Activated CD4-positive, alpha-beta T cell treated with anti-CD3 and anti-CD28 coated beads, Interleukin-2, amount 10 ng/mL, durations not matched to agents 7 days and 5 days (primary cell): ENCODE measurements at places on chromosomes 1 and 21. TPM values are rescaled to one million over a fixed set of nuclear protein-coding genes. Genes with fewer than 3 reads are reported as not detected.

The IFNLR1 gene
- total RNA-seq = 3.4 TPM

The NPPB gene
- not detected for total RNA-seq

The RNPC3 gene
- total RNA-seq = 38.5 TPM

The LCE3D gene
- not detected for total RNA-seq

The CCDC17 gene
- total RNA-seq = 3.3 TPM

The FBXO2 gene
- 1.8 TPM for total RNA-seq

The NBPF4 gene
- not detected for total RNA-seq

GRCh38 chr1:147414505-147415163 is 126.7 kb upstream of the BCL9 start:
- H3K27me3 ChIP-seq = peaks cover 21% of the 10 kb centered on the region
- H3K27ac ChIP-seq = no peak overlapping the region
- H3K4me3 ChIP-seq = no peak overlapping the region

GRCh38 chr21:26832546-26832945 is 12.7 kb downstream of the ADAMTS1 start:
- peak overlapping the region; percentile 26 for H3K27ac ChIP-seq
- H3K4me3 ChIP-seq = no peak overlapping the region
- H3K4me1 ChIP-seq = peaks cover 40% of the 10 kb centered on the region
- DNase-seq = no peak
- H3K27me3 ChIP-seq = peaks cover 8% of the 10 kb centered on the region

GRCh38 chr1:155272466-155273342 is 600 bp downstream of the CLK2 start:
- DNase-seq = peak; percentile 64
- H3K4me1 ChIP-seq = peaks cover 45% of the 10 kb centered on the region
- H3K27me3 ChIP-seq = no peaks in the 10 kb centered on the region
- peak overlapping the region; percentile 80 for H3K4me3 ChIP-seq
- peak overlapping the region; percentile 86 for H3K27ac ChIP-seq
- peaks cover 38% of the 10 kb centered on the region for H3K36me3 ChIP-seq

GRCh38 chr21:33734291-33734690 is 92.0 kb downstream of the ITSN1 start:
- no peak for DNase-seq
- no peaks in the 10 kb centered on the region for H3K36me3 ChIP-seq
- H3K4me3 ChIP-seq = no peak overlapping the region
- H3K27ac ChIP-seq = no peak overlapping the region

GRCh38 chr21:41397471-41397891 is 28.6 kb upstream of the MX1 start:
- H3K4me3 ChIP-seq = no peak overlapping the region
- H3K4me1 ChIP-seq = peaks cover 1% of the 10 kb centered on the region
- peaks cover 85% of the 10 kb centered on the region for H3K36me3 ChIP-seq
- DNase-seq = no peak

DNA sequence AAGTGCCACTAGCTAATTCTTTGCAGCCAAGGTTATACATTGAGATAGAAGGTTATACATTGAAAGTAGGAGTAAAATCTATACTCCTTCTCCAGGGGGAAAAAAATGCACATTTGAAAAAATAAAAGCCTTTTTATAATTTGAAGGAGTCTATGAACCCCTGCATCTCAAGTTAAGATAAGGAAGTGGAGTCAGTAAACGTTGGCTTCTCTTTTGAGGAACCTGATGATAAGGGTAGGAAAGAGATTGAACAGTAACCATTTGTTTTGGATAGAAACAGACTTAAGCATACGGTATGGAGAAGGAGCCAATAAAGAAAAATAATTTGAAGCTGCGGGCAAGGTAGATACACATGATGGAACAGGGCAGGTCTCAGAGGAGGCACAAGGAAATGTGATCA is 64.1 kb downstream of the RPAP2 start:
- no peak overlapping the region for H3K27ac ChIP-seq
- peaks cover 29% of the 10 kb centered on the region for H3K36me3 ChIP-seq
- no peak overlapping the region for H3K4me3 ChIP-seq
- H3K4me1 ChIP-seq = peaks cover 37% of the 10 kb centered on the region
- DNase-seq = no peak
- H3K27me3 ChIP-seq = no peaks in the 10 kb centered on the region

DNA sequence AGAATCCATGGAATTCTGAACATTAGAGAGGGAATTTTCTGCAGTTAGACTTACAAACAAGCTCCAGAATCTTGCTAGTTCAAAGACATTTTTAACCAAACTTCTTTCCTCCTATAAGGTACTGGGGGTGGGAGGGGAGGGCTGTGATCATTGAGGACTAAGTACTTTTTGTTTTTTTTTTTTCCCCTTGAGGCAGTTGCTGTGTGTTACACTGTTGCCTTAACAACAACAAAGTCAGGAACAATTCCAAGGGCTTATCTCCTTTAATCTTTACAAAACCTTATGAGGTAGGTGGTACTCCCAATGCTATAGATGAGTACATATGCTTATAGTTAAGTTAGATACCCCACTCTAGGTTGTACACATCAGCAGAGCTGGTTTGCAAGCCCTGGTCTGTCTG is 62.9 kb downstream of the PPP1R12B start:
- H3K27ac ChIP-seq = no peak overlapping the region
- DNase-seq = no peak
- no peak overlapping the region for H3K4me3 ChIP-seq
- no peaks in the 10 kb centered on the region for H3K36me3 ChIP-seq
- H3K4me1 ChIP-seq = no peaks in the 10 kb centered on the region
- H3K27me3 ChIP-seq = no peaks in the 10 kb centered on the region

- H3K4me3 ChIP-seq = no peak overlapping the region
- no peak for DNase-seq
- peaks cover 31% of the 10 kb centered on the region for H3K27me3 ChIP-seq
- H3K4me1 ChIP-seq = no peaks in the 10 kb centered on the region
Observed at GRCh38 chr1:181947441-181947840, 114.1 kb downstream of the ZNF648 start.

DNA sequence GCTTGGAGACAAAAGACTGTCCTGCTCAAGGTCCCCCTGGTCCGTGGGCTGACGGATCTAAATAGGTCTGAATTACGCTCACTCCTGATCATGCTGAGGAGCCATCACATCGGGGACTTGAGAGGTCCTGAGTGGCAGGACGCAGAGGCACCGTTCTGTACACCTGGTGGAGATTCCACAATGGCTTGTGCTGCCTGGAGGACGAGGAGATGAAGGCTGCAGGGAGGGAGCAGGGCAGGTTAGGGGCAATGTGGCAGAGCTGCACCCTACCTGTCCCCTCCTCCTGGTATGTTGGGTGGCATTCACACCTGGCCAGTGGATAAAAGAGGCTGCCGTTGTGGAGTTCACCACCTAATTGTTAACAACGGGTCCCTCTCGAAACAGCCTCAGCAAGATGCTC is 38.7 kb downstream of the RHBG start:
- H3K27me3 ChIP-seq = peaks cover 36% of the 10 kb centered on the region
- no peaks in the 10 kb centered on the region for H3K4me1 ChIP-seq
- DNase-seq = no peak
- no peaks in the 10 kb centered on the region for H3K36me3 ChIP-seq

DNA sequence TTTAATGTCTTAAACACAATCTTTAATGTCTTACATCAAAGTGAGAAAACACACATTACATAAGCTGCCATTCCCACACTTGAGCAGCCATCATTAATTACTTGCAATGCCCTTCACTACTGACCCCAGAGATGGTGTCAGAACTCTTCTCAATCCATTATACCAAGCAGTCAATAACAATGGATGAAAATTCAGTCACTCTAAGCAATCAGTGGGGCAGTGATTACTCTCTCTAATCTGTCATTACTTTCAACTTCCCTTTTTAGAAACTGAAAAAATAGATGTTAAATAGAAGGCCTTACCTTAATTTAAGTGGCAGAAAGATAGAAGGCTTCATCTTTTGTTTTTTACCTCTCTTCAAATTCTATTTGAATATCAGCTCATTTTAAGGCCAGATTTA is 9.7 kb upstream of the FRRS1 start:
- no peak overlapping the region for H3K4me3 ChIP-seq
- no peaks in the 10 kb centered on the region for H3K36me3 ChIP-seq
- DNase-seq = no peak

DNA sequence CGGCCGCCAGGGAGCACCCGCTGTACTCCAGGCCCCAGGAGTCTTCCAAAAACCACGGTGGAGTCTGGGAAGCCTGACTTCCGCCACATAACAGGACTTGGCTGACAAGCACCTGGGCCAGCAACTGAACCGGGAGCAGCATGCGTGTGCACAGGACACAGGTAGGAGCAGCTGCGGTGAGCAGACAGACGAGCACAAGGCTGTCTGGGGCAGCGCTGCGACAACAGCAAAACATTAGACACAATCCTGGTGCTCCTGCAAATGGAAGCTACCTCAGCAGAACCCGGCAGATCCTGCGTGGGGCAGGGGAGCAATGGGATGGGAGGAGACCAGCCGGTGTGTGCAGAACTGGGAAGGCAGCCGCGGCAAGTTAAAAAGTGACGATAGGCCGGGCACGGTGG is 80.4 kb downstream of the NPHP4 start:
- H3K4me1 ChIP-seq = peaks cover 6% of the 10 kb centered on the region
- DNase-seq = no peak
- H3K4me3 ChIP-seq = no peak overlapping the region
- H3K36me3 ChIP-seq = no peaks in the 10 kb centered on the region
- H3K27me3 ChIP-seq = no peaks in the 10 kb centered on the region

- H3K4me1 ChIP-seq = no peaks in the 10 kb centered on the region
- H3K4me3 ChIP-seq = no peak overlapping the region
- no peaks in the 10 kb centered on the region for H3K36me3 ChIP-seq
- no peak overlapping the region for H3K27ac ChIP-seq
Observed at GRCh38 chr1:56212143-56212542, 367.2 kb downstream of the PLPP3 start.

DNA sequence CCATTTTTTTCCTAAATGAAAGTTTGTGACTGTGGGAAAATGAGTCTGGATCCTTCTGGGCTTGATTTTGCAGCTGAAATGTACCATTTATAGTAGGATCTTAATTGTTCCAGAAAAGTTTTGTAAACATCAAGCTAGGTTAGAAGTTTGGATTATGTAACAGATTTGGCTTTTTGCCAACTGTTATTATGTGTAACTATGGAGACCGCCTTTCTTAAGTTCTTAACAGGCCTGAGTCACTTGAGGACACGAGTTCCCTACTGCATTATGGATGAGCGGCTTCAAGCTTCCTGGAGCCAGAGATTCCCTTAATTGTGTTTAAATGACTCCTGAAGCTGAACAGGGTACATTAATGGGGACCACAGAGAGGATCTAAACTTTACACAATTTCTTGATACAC is 22.2 kb downstream of the SLC25A33 start:
- H3K4me1 ChIP-seq = peaks cover 33% of the 10 kb centered on the region
- H3K27ac ChIP-seq = no peak overlapping the region
- H3K36me3 ChIP-seq = peaks cover 16% of the 10 kb centered on the region
- no peak overlapping the region for H3K4me3 ChIP-seq
- DNase-seq = no peak

DNA sequence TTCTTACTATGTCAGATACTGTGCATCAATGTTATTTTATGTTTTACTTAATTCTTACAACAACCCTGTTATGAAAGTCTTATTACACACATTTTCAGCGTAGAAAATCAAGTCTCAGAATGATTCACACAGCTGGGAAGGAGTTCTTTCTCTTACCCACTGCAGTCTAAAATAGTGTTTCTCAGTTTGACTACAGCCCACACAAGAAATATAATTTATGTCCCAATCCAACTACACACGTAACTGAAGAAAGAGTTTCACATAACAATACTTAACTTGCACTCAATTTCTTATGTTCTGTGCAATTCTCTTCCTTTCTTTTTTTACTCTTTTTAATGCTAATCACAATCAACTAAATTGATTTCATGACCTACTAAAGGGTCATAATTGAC is 252.8 kb upstream of the ADGRL2 start:
- H3K36me3 ChIP-seq = no peaks in the 10 kb centered on the region
- H3K4me3 ChIP-seq = no peak overlapping the region
- no peaks in the 10 kb centered on the region for H3K27me3 ChIP-seq
- DNase-seq = no peak
- H3K4me1 ChIP-seq = peaks cover 6% of the 10 kb centered on the region

DNA sequence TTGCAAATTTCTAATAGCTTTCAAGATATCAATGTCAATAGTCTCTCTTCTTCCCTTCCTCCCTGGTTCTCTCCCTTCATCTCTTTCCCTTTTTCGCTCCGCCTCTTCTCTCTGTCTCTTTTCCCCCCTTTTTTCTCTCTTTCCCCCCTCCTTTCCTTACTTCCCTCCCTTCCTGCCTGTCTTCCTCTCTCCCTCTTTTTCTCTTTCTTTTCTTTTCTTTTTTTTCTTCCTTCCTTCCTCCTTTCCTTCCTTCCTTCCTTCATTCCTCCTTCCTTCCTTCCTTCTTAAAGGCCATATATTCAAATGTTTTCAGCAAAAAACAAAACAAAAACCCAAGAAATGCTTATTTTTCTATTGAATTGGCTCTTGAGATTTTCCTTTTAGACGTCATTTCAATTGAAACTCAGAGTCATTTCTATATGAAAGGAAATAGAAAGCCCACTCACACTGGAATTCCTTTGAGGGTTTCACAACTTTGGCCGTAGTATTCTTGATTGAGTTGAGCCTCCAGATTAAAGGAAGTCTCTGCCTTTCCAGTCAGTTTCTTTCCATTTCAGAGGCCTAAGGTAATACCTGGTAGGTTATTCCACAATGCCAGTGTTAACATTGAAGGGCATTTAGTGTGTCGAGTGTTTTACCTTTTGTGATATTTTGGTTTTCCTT is 551.5 kb downstream of the LMO4 start:
- DNase-seq = no peak
- no peaks in the 10 kb centered on the region for H3K27me3 ChIP-seq
- no peak overlapping the region for H3K4me3 ChIP-seq
- no peak overlapping the region for H3K27ac ChIP-seq
- no peaks in the 10 kb centered on the region for H3K36me3 ChIP-seq
- no peaks in the 10 kb centered on the region for H3K4me1 ChIP-seq

DNA sequence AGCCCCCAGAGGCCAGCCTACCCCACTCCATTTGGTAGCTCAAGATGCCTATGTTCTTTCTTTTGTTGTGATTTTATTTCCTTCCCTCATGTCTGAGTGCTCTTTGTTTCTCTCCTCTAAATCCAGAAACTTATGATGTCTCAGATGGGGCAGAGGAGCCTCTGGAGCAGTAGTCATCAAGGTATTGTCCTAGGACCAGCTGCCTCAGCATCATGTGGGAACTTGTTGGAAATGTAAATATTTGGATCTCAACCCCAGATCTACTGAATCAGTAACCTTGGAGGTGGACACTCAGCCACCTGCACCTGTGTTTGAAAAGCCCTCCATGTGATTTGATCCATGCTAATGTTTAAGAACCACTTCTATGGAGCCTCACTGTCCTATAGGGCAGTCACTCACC is 593.1 kb upstream of the PLXNA2 start:
- no peak overlapping the region for H3K27ac ChIP-seq
- H3K36me3 ChIP-seq = no peaks in the 10 kb centered on the region
- no peak overlapping the region for H3K4me3 ChIP-seq
- no peaks in the 10 kb centered on the region for H3K4me1 ChIP-seq
- no peak for DNase-seq
- no peaks in the 10 kb centered on the region for H3K27me3 ChIP-seq
